ENCODE measurements at places on chromosomes 7 and 10. TPM values are rescaled to one million over a fixed set of nuclear protein-coding genes. Genes with fewer than 3 reads are reported as not detected.

DNA sequence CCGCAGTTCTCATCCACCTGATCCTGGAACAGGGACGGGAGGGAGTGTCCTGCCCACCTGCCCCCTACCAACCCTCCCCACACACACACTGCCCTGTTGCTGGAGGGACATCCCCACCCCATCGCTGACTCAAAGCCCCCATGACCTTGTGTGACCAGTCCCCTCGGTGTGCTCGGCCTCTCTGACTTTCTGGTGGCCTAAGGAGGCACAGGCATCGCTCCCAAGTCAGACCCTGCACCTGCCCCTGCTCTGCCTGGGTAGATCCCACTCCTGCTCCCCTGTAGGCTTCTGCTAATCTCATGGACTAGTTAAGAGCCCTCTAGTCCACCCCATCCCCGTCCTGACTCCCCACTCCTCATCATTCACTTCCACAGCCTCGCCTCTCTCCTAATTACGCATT, 58.8 kb upstream of the DOCK1 start:
- no peak overlapping the region for H3K27ac ChIP-seq
- H3K4me3 ChIP-seq = no peak overlapping the region
- no peak for DNase-seq

DNA sequence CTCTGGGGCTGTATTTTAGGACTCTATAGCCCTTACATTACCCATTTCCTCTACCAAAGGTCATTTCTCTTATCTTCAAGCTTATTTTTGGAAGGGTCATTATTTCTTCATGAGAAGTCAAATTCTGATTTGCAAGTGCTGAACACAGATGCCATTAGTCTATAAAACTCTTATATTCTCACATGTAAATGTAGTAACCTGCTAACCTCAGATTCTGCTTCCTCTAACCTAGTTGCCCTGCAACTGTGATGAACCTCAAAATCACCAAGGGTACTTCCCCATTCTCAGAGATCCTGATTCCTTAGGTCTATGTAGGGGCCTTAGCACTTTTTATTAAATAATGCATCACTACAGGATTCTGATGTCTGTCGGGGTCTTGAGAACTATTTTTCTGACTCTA, 6.3 kb downstream of the FAS start:
- no peak for DNase-seq
- peaks cover 68% of the 10 kb centered on the region for H3K4me1 ChIP-seq
- H3K36me3 ChIP-seq = peaks cover 28% of the 10 kb centered on the region
- no peaks in the 10 kb centered on the region for H3K27me3 ChIP-seq
- H3K4me3 ChIP-seq = peak overlapping the region; percentile 1

DNA sequence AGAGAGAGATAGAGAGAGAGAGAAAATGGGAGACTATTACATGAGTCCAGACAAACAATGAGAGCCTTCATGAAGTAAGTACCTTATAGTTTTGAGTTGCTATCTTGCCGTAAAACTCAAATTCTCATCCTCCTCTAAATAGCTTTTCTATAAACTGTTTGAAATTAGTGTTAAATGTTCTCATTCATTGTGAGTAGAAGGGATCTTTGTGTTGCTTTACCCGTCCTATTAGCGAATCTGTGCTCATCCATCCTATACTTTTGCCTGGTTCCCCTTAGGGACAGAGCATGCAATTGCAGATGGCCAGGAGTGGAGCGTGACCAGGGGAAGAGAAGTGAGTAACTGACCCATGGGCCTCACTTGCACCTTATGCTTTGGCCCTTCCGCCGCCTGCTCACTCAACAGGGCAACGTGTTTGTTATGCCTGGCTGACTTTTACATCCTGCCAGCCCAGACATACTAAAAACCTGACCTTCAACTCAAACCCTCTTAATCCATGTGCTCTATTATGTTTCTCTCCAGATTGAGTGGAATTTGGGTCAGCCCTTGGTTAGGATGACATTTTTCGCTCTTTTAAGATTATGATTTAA, 244.2 kb upstream of the YAE1 start:
- no peak overlapping the region for H3K27ac ChIP-seq
- DNase-seq = no peak
- peaks cover 7% of the 10 kb centered on the region for H3K27me3 ChIP-seq
- no peak overlapping the region for H3K4me3 ChIP-seq
- no peaks in the 10 kb centered on the region for H3K4me1 ChIP-seq
- no peaks in the 10 kb centered on the region for H3K36me3 ChIP-seq

DNA sequence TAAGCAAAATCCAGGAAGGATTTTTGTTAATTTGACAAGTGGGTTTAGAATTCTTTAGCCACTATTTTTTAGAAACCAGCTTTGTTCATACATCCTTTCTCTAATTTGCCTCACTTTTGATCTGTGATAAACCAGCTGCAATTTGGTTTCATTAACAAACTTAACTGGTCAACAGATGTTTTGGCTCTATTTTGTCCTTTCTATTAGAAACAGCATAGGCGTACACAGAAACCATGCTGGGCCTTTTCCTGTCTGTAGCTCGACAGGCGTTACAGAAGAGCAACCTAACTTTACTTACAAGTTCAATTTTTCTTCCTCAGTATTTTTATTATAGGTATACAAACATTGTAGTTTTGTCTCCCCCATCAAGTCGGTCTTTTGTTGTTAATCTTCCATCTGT, 28.2 kb downstream of the KAT6B start:
- peaks cover 19% of the 10 kb centered on the region for H3K4me1 ChIP-seq
- H3K27ac ChIP-seq = peak overlapping the region; percentile 53
- H3K4me3 ChIP-seq = peak overlapping the region; percentile 23

DNA sequence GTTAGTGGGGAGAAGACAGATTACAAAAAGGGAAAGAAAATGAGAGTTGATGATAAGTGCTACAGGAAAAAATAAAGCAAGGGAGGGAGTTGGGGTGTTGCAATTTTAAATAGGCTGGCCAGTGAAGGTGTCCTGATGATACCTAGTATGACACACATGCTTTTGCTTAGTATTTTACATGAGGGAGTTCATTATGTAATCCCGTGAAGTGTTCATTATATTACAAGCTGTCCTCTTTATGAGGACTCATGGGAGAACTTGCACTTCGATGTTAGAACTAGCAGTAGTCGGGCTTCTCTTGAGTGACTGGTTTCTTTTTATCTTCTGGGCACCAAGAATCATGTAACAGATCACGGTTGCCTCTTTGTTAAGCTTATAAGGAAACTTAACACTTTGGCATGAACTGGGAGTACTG, 102.3 kb upstream of the MTPN start:
- H3K27ac ChIP-seq = no peak overlapping the region
- no peaks in the 10 kb centered on the region for H3K4me1 ChIP-seq
- H3K4me3 ChIP-seq = no peak overlapping the region
- H3K36me3 ChIP-seq = no peaks in the 10 kb centered on the region
- H3K27me3 ChIP-seq = no peaks in the 10 kb centered on the region

DNA sequence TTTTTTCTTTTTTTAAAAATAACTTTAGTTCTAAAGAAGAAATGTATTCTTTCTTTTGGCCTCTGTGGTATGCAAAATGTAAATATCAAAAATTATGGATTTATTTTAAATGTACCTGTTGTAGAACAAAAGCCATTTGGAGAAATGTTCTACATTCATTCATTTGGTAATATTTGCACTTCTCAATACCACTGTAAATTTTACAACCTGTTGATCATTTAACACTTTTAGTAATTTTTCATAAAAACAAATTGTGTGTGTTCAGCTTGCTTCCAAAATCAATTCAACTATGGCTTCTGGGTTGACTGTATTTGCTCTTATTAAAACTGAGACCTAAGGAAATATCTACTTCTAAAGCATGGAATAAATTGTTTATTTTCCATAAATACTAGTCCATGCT, 2.3 kb upstream of the IGF2BP3 start:
- H3K4me1 ChIP-seq = peaks cover 32% of the 10 kb centered on the region
- H3K27ac ChIP-seq = no peak overlapping the region
- H3K4me3 ChIP-seq = no peak overlapping the region
- peaks cover 1% of the 10 kb centered on the region for H3K36me3 ChIP-seq

GRCh38 chr7:130939321-130940095, 205.5 kb upstream of the KLF14 start:
- peaks cover 67% of the 10 kb centered on the region for H3K4me1 ChIP-seq
- H3K36me3 ChIP-seq = peaks cover 60% of the 10 kb centered on the region
- H3K27ac ChIP-seq = peak overlapping the region; percentile 68
- peak overlapping the region; percentile 15 for H3K4me3 ChIP-seq

DNAJC12 gene
- total RNA-seq = 3.6 TPM

CHST15 gene
- total RNA-seq = 0.60 TPM

VGF gene
- total RNA-seq = 0.17 TPM

IRF5 gene
- total RNA-seq = 7.7 TPM

HECW1 gene
- not detected for total RNA-seq

IKZF5 gene
- 18.5 TPM for total RNA-seq
